ENCODE measurements at places on chromosomes 12 and 14.

DNA sequence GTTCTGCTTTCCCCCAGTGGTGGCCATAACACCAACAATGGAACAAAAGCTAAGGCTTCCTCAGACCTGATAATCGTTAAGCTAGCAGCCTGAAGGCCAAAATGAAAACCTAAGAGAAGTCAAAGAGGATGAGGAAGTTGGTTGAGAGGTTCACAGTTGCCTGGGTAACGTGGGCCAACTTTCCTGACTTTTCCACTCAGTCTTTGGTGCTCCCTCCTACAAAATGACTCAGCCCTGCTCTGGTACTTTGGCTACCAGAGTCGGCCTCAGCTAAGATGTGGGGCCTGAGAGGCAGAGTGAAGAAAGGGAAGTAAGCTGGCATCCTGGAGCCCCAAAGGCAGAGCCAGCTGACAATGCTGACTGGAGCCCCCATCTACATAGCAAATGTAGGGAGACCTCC lies 14.9 kb upstream of the FKBP11 start:
- no peak for ATAC-seq

- ATAC-seq, result no peak
Measured at GRCh38 chr14:94321421-94322271, 1.5 kb downstream of the SERPINA6 start.

DNA sequence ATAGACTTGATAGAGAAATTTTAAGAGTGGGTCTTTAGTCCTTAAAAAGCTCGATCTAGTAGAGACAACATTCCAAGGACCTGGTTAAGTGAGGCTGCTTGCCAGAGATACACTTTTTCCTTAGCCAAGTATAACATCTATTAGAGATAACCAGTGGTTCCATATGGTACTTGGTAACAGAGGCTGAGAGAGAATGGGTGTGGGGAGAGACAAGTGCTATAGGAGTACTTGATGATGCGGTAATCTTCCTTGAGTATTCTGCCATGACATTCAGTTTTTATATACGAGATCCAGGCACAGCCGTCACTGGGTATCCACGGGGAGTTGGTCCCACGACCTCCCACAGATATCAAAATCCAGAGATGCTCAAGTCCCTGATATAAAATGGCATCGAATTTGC lies 77.4 kb upstream of the REP15 start:
- no peak for ATAC-seq

- ATAC-seq, result no peak
Measured at GRCh38 chr14:61472011-61472672, 150.8 kb downstream of the PRKCH start.

GRCh38 chr14:56487761-56488160 lies 91.8 kb upstream of the TMEM260 start:
- ATAC-seq, result peak; percentile 32

DNA sequence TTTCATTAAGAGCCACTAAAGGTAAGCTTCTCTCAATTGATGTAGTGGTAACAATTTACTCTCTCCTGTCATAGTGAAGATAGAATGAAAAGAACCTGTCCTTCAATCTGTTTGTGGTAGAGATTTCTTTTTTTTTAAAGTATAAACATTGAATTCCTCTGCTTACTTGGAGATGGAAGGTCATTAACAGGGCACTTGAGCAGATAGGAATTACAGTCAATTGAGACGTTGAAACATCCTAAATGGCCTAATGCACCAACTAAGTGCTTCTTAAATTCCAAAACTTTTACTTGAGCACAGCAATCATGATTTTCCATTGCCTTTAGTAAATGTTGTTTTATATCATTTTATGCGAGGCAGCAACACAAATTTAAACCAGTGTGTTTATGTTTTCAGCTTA lies 241.4 kb downstream of the FOXG1 start:
- no peak for ATAC-seq

- peak; percentile 67 for ATAC-seq
Measured at GRCh38 chr14:22159957-22160356, 429.1 kb downstream of the DAD1 start.

- ATAC-seq, result no peak
Measured at GRCh38 chr14:50360093-50360492, 36.6 kb downstream of the CDKL1 start.

GRCh38 chr12:34403706-34404376 lies 381.5 kb downstream of the ALG10 start:
- no peak for ATAC-seq

DNA sequence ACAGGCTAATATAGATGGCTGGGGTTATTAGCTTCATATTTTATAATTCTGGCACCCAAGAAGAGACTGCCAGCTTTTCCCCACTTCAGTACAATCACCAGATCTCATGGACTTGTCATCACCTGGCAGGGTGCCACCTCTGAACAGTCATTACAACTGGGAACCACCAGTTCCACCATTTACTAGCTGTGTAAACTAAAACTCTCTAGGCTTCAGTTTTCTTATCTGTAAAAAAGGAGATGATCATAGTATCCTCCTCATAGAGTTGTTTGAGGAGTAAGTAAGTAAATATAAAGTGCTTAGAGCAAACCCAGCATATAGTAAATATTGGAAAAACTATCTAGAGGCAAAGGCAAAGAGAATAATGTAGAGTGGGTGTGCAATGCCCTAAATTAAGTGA lies 19.3 kb downstream of the CPNE8 start:
- peak; percentile 20 for ATAC-seq

- ATAC-seq, result no peak
Measured at GRCh38 chr14:81382517-81383225, 17.5 kb downstream of the STON2 start.

Measured in motor neuron (in vitro differentiated cells).